ENCODE measurements at places on chromosomes 2 and 18.
A peak's percentile ranks its signal among the peaks of the same experiment; 100 is the strongest.

DNA sequence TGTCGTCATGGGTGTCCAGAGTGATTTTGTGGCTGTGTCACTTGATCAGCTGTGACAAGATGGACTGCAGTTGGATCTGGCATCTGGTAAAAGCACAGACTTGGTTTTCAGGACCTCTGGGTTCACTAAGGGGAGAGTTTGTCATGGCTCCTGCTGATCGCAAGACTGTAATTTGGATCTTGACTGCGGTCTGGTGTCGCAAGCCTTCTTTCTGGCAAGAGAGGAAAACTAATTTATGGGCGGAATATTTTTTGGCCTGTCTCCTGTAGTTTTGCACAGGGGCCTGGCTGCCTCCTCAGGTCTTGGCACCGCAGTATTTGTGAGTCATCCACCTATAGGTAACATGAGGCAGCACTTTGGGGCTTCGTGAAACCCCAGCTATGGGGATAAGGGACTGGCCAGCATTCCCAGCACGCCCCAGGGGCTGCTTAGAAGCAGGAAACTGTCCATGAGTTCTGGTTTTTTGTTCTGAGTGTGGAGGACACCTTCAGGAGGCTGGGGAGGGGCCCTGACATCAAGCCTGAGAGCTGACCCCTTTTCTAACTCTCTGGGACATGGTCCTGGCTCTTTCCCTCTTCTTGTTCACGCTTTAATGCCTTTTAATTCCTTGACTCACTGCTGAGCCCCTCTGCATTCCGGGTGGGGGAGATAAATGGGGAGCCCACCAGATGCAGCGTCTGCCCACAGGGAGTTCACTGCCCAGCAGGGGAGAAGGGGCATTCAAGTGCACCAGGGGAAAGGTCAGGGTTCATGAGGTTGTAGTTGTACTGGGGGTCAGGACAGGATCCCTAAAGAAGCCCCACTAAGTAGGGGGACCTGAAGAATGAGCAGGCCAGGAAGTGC is 12.2 kb downstream of the SH3BP4 start:
- peak; percentile 62 for DNase-seq

- no peak for DNase-seq
Measured at GRCh38 chr2:203892207-203892606, 24.6 kb downstream of the CTLA4 start.

GRCh38 chr2:13758412-13758811 is 874.1 kb upstream of the LRATD1 start:
- no peak for DNase-seq

DNA sequence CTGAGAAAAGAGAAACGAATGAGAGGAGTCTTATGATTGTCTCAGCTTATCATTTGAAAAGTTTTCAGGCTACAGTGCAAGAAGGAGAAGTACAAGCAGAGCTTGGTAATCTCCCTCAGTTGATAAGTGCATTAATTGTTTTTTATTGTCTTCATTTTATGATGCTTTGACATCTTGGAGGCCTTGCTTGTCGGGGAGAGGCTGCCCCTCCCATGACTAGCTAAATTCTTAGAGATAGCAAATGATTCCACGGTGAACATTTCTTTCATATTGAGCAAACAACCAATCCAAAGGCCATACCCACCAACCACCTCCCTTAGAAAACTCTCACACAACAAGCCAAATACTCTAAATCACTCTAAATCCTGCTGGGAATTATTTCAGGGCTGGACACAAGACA is 39.8 kb downstream of the GDF7 start:
- DNase-seq = no peak

DNA sequence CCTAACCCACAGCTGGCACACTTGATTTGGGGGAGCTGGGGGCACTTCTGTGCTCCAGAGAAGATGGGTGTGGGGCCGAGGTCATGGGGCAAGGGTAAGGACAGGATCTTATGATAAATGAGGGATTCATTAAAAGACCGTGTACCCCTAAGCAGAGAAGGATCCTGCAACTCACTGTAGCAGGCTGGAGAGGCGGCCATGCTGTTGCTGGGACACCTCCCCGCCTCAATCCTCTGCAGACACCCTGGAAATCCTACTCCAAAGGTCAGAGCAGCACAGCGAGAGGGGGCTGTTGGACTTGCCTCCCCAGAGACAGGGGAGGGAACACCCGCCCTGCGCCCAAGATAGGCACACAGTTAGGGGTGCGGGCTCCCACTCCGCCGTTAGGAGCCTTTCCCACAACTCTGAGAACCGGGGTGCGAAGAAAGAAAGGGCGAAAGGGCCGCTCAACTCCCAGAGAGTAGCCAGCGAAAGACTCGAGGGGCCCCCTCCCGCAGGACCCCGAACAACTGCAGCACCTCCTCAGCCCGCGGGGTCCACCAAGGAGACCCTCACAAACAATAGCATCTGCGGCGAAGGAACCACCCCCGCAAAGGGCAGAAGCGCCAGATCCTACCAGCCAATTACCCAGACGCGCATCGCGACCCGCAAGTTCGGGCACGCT is 1.4 kb downstream of the PARD6G start:
- DNase-seq = no peak

DNA sequence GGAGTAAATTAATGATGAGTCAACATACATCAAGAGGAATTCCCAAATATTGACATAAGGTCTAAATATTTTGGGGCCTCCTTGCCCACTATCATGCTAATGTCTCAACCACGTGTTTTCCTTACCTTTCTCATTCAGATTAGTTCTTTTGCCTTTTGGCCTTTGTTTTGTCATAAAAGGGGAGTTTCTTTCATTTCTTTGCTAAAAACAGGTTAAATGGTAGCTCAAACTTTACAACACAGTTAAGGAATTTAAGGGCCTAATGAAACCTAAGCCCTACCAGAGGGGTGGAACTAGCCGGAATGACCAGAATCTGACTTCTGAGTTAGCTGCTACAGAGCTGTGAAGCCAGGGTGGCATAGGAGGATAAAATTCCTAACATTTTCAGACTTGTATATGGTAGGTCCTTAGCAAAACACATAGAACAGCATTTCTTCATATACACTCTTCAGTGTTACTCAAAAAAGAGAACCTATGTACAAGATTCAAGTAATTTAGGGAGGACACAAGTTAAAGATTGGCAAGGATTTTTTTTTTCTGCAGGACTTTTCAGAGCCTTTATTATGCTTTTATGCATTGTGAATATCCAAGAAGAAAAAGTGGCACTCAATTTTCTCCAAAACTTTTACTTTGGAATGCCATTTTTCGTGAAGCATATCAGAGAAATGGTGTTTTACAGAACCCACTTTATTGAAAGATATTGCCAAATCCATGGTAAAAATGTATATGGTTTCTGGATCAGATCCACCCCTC is 633.1 kb downstream of the ARHGAP15 start:
- DNase-seq = no peak

GRCh38 chr2:96912346-96913116 is 42.7 kb upstream of the SEMA4C start:
- DNase-seq = no peak

GRCh38 chr2:212484563-212485080 is 54.0 kb downstream of the ERBB4 start:
- DNase-seq = no peak

- no peak for DNase-seq
Measured at GRCh38 chr18:13474907-13475545, 251.3 kb downstream of the FAM210A start.

GRCh38 chr2:190759749-190760213 is 110.9 kb downstream of the NAB1 start:
- peak; percentile 54 for DNase-seq

DNA sequence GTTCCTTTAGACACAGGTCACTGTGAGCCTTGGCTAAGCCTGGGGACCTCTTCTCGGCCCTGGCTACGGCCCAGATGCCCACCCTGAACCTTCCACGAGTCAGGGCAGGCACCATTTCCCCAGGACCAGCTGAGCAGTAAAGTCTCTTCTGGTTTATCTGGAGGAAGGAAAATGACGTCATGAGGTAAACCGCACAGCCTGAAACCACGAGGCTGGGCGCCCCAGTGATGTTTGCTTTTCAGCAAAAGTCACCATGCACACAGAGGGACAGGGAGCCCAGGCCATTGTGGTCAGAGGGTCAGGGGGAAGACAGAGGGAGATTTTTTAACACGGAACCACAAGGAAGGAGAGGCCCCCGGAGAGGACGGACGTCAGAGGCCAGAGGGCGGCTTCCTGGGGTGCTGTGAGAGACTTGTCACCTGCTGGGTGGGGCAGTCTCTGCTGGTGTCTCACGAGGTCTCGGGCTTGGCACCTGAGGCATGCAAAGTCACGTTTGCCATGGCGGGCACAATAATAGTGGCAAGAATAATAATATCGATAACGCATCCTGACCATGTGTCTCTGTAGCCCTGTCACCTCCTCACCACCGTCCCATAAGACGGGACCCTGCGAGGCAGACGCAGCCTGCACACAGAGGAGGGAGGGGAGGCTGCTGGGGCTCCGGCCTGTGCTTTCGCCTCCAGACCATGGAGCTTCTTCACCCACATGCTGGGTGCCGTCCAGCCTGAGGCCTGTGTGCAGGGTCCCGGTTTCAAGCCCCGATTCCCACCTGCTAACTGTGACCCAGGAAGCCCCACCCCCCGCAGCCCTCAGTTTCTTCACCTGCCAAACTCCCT is 33.2 kb upstream of the FOSL2 start:
- no peak for DNase-seq

GRCh38 chr2:7953195-7953594 is 728.7 kb upstream of the ID2 start:
- no peak for DNase-seq

DNA sequence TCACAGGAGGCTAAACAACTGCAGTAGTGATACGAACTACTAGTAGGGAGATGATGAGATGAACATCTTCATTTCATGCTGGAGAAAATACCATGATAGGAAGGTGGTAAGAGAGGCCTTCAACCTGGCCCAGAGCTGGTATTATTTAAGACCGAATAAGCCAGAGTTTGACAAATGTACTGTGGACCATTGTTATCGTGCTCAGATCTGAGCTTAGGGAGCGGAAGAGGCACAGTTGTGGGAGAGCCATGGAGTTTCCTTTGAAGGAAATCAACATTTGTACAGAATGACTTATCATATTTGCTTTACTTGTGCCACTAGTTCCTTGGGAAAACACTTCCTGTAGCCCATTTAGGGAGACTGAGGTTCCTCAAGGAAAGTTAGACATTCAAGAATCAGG is 260.6 kb upstream of the TNP1 start:
- no peak for DNase-seq

DNA sequence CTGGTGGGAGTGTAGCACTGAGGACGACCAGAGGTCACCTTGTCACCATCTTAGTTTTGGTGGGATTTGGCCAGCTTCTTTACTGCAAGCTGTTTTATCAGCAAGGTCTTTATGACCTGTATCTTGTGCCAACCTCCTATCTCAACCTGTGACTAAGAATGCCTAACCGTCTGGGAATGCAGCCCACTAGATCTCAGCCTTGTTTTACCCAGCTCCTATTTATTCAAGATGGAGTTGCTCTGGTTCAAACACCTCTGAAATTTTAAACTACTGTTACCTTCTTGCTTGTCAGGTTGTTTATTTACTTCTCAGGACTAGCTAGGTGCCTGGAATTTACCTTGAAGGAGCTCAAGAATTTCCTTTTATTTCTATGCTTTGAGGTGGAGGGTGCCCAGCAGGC is 9.5 kb upstream of the KCNG3 start:
- DNase-seq = no peak

DNA sequence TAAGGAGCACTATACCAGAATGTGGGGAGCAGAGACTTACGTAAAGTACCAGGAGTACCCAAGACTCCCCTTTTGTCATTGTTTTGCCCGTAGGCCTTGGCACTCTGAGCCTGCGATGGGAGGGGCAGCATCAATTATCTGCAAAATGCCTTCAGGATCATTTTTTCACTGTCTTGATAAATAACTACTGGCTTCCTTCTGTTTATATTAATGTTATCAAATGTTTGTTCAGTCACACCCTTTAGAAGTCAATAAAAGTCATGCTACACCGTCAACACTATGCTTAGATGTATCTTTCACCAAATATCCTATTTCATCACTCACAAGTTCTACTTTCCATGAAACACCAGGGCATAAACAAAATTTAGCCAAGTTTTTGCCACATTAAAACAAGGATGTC is 116.3 kb downstream of the FSIP2 start:
- DNase-seq = no peak

GRCh38 chr2:33372940-33373553 is 103.4 kb upstream of the RASGRP3 start:
- DNase-seq = no peak

- no peak for DNase-seq
Measured at GRCh38 chr18:68676913-68677312, 38.0 kb downstream of the TMX3 start.

DNA sequence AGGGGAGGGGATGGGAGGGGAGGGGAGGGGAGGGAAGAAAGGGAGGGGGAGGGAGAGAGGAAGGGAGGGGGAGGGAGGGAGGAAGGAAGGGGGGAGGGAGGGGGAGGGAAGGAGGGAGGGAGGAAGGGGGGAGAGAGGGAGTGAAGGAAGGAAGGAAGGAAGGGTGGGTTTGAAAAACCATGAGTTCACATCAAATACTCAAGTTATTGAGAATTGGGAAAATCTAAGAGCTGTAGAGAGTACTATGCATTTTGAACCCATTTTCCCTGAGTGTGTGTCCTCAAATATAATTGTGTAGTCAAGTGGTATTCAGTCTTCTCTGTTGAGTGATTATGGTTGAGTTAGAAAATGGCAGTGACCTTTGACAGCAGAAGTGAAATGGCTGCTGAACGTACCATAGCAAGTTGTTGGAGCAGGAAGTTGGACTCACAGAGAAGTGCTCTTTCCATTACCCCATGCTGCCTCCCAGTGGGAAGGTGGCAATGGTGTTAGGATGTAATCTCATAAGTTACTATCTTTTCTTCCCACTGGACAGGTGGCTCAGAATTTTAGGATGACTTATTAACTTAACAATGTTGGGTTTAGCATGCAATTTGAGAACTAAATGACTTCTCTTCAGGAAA is 214.6 kb downstream of the SETBP1 start:
- no peak for DNase-seq

DNA sequence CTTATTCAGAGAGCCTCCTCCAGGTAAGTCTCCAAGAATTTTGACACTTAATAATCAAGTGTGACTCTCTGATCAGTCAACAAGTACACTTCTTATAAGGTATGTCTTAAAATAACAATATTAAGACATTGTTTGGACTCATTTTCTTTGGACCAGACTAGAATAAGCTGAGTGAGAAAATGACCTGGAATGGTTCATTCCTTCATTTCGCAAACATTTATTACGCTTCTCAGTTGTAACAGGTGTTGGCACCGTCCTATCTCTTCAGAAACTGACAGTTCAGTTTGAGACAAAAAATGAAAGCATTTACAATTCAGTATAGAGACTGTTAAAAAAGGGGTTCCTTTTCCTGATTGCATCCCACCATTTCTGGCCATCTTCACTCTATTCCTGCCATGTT is 46.6 kb downstream of the TSPYL6 start:
- no peak for DNase-seq

- DNase-seq = no peak
Measured at GRCh38 chr2:144990661-144991060, 470.7 kb upstream of the ZEB2 start.
